HS-27A (cell line): ENCODE measurements at places on chromosomes 7 and 10.

DNA sequence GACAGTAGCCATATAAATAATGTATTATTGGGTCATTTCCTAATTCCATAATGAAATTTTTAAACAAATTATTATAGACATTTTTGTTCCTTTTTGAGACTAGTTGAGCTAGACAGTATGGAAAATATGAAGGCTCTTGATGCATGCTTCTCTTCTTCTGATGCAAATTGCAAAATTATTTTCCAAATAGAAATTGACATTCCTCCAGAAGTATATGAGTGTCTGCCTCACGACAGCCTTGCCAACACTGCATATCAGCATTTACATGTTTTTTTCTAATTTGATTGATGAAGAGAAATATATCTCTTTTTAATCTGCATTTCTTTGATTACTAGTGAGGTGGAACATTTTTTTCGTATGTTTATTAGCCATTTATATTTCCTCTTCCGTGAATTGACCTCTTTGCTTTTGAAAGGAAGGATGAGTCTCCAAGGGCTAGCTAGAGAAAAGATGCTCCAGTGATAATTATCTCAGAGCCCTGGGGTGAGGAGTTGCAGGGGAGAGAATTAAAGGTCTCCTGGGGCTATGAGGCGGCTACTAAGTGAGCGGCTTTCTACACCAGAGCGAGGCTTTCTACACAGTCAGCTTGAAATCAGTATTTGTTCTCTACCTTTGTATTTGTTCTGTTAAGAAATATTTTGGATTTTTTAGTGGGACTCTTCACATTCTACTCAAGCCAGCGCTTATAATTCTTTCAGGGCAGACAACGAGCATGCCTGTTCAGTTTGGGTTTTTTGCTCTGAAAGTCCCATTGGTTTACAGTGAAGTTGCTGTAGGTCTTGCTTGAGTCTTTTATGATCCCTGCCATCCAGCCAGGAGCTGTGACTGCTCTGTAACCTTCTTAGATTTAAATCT is 712.2 kb upstream of the GALNT17 start:
- no peak for DNase-seq

DNA sequence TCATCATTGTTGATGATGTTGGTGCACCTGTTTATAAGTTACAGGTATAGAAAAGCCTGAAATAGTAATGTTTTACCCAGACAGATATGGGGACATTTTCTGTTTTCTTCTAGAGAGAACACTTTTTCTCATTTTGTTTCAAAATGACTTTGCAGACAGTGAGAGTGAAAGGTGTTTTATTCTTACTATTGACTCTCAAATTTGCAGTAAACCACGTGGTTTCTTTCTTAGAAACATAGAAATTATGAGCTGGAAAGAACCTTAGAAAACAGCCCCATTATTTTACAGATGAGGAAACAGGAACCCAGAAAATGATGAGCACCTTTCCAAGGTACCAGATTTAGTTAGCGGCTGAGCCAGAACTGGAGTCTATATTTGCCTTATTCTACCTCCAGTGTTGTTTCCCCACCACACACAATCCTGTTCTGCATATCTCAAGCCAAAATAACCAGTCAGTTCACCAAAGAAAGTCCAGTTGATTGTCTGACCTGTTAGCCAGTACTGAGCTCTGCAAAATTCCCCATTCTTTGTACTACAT is 138.9 kb upstream of the AHR start:
- DNase-seq = no peak

DNA sequence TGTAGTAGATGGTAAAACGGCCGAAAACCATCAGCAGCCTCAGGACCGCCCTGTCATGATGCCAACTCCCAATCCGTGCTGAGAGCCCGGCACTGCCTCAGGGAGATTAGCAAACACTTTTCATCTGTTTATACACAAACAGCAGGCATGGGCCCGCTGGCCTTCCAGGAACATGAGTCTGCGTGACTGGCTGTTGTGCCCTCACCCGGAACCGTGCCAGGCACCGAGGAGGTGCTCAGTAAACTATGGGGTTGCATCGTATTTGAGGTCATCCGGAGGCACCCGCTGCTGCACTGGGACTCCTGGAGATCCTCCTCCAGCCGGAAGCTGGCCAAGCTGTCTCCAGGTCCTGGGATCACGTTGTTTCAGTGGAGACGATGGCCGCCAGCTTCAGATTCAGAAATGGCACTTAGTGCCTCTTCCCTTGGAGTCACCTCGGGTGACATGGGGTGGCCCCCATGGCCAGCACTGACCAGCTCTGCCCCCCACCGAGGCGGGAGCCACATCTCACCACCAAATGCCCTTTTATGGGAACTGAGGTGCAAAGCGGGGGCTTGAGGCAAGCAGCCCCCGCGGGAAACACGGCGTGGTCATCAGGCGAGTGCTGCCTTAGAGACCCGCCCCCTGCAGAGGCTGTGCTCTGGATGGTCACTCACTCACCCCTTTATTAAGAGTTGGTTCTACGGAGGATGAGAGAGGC is 585.9 kb downstream of the PTPRN2 start:
- DNase-seq = no peak

DNA sequence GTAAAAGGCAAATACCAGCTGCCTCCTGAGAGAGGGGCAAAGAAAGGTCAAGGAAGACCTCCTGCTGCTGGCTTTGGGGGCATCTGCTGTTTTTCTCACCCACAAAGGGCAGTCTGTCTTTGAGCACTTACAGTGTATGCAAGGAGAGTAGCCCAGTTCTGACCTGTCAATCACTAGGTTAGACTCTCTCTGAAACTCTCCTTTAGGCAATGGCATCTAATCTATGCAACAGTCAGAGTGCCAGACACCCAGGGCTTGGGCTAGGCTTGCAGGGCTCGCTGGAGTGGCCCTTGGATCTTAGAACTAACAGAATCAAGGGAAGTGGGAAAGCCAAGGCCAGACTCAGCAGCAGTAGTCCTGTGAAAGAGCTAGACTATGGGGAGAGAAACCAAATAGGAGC is 522.9 kb downstream of the NRG3 start:
- DNase-seq = no peak

DNA sequence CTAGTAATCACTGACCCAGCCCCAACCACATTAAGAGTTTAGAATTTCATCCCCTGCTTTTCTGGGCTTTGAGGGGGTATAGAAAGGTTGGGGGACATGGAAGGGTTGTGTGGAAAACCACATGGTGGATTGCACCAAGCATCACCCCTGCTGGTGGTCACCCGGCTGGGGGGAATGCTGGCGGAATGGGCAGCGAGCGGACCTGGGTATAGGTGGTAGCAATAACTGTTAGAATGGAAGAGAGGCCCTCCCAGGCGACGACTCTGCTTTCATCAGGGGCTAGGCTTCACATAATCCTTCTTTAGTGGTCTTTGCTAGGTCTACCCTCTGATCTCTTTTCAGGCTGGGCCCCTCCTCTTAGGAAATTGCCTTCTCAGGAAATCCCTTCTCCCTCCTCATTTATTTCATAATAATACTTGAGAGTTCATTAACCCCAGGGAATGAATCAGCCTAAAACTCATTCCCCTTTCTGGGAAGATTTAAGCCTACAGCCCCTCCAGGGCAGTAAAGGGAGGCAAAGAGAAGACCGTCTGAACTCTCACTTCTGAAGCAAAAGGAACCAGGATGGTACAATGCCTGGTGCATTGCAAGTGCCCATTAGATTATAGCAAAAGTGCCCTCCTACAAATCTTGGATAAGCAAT is 90.7 kb upstream of the LEP start:
- no peak for DNase-seq

GRCh38 chr7:116929914-116930913 is 23.1 kb upstream of the ST7 start:
- DNase-seq = peak; percentile 24

DNA sequence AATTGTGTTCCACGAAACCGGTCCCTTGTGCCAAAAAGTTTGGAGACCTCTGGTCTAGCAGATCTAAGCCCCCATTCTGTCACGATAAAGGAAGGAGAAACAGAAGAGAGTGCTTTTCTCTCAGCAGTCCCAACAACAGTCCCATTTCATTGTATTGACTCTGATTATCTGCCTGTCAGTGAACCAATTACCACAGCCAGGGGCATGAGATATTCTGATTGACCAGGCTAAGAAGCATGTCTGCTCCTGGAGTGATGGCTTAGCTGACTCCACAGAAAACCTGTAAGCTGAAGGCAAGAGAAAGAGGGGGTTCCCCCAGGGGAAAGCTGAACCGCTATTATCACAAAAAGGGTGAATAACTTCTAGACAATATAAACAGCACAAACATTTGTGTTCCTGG is 765.4 kb downstream of the SORCS1 start:
- DNase-seq = no peak

DNA sequence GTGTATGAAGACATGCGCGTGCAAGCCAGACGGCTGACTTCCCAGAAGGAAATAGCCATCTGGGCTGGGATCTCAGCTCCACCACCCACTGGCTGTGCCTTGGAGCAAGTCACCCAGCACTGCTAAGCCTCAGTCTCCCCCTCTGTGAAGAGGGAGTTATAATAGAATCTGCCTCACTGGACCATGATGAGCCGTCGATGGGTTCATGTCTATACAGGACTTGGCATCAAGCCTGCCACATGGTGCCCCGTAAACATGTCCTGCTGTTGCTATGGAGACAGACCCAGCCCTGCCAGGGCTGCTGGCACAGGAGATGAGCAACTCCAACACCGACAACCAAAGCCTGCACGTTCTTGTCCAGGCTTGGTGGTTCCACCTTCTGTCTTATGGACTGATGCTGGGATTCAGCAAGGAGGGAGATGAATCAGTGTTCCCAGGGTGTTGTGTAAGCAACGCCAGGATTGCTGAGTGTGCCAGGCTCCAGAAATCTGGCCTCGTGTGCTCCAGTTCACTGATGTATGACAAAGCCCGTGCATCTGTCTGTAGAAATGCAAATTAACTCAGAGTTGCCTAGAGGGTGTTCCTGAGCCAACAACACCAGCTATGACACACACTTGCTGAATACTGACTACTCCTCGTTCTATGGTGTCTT is 5.6 kb downstream of the GPR15LG start:
- no peak for DNase-seq

DNA sequence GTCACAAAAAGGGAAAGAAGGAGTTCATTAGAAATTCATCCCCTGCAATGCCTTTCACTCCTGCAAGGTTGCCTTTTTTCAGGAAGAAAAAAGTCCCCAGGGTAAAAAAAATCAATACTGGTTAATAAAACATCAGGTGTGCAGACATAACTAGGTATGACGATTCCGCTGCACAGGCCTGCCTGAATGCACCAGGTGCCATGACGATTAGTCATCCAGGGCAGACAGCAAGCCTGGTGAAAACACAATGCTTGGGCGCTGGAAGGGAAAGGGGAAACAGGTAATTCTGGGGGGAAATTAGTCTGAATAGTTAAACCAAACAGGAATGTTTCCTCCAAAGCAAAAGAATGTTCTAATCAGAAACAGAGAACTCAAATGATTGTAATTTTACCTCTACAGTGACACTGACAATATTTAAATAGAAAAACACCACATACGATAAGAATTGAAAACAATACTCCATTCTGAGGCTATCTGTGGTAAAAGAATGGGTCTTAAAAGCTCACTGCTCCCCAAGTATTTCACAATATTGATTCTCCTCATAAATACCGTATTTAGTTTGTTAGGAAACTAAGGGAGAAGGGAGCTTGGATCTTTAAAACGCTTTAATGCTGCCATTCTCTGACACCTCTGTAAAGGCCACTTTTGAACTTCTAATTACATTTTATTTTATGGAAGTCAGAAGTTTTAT is 45.2 kb downstream of the VPS41 start:
- DNase-seq = no peak

DNA sequence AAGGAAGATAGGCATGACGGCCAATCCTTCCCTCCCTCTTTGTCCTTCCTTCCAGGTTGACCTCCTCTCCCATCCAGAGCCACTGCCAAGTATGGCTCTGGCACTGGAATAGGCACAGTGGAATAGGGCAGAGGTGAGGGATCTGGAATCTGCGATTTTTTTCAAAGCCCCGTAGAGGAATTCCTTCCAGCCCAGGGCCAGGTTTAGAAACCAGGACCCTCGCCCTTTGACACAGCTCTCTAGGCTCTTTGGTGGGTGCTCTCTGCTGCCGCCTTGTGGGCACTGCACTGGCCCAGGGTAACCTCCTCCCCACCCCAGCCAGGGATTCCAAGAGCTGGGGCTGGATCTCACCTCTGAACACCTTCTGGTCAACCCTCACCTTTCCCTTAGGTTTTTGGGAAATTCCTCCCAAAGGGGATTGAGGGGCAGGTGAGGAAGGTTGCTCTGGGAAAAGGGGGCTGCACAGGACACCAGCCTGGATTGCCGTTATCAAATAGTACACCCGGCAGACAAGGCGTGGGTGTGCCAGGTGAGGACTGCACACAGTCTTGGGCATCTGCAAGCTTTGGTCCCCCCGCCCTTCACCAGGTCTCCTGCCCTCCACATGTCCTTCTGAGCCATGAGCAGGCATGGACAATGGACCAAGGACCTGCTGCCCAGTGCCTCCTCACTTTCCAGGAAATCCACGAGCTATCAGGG is 22.8 kb downstream of the C10orf105 start:
- no peak for DNase-seq

GRCh38 chr7:35588647-35589046 is 106.3 kb downstream of the HERPUD2 start:
- no peak for DNase-seq

GRCh38 chr7:25124465-25125136 is 459 bp downstream of the CYCS start:
- DNase-seq = peak; percentile 8

DNA sequence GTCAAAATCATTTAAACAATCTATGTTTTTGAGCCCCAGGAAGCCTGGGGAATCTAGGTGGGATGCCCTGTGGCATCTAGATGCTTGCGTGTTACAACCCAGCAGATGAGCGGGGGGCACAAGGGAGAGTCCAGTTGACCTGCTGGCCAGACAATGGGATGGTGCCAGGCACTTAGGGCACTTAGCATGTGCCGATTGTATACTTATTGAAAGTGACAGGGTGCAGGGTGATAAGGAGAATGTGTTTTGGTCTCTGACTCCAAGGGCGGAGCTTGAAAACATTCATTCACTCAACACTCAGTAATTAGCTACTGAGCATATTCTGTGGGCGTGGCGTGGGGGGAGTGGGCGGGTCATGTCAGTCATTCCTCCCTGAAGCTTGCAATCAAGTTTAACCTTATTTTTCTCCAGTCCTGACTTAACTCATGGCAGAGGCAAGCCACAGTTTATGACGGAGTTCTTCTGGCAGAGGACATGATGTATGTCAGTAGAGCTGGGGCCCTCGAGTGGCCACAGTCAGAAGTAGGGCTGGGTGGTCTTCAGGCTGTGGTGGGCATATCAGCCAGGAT is 115.1 kb downstream of the PRKCQ start:
- DNase-seq = no peak

DNA sequence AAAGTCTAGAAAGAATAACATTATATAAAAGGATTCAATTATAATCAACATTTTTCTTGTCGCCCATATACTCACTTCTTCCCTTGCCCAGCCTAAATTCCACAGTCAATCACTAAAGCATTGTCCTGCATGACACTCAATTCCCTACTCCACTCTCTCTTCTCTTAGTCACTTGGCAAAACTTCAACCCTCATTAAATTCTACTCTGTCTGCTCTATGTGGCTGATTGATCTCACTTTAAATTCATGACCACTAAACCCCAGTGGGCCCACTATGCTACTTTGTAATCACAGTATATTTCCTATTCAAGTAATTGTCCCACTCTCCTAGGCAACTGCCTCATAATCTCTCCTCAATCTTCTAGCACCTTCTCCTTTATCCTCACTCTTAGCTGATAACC is 54.1 kb downstream of the MTERF1 start:
- DNase-seq = no peak
